ENCODE measurements at places on chromosomes 6 and 20. TPM values are rescaled to one million over a fixed set of nuclear protein-coding genes. Genes with fewer than 3 reads are reported as not detected.

The DEFB124 gene
- total RNA-seq: not detected

The GPR6 gene
- total RNA-seq: not detected

The CDH4 gene
- total RNA-seq: 4.8 TPM

The HLA-DOA gene
- not detected for total RNA-seq

The DST gene
- 670 TPM for total RNA-seq

The SPAG4 gene
- total RNA-seq: 8.5 TPM

The PRELID3B gene
- 127 TPM for total RNA-seq

The CRISP2 gene
- not detected for total RNA-seq

All from fibroblast of lung (primary cell).